ENCODE measurements at places on chromosomes 7 and 10. TPM values are rescaled to one million over a fixed set of nuclear protein-coding genes. Genes with fewer than 3 reads are reported as not detected.

Gene TSPAN33
- 7.6 TPM for total RNA-seq

Gene ZNF775
- 4.4 TPM for total RNA-seq

Gene TAS2R5
- total RNA-seq: 0.50 TPM

Gene VIPR2
- 0.30 TPM for total RNA-seq

Gene MMD2
- not detected for total RNA-seq

Gene PAX4
- total RNA-seq: not detected

Gene KIF20B
- total RNA-seq: 30.3 TPM

GRCh38 chr10:77619964-77620703, 17.5 kb downstream of the KCNMA1 start:
- DNase-seq: no peak

DNA sequence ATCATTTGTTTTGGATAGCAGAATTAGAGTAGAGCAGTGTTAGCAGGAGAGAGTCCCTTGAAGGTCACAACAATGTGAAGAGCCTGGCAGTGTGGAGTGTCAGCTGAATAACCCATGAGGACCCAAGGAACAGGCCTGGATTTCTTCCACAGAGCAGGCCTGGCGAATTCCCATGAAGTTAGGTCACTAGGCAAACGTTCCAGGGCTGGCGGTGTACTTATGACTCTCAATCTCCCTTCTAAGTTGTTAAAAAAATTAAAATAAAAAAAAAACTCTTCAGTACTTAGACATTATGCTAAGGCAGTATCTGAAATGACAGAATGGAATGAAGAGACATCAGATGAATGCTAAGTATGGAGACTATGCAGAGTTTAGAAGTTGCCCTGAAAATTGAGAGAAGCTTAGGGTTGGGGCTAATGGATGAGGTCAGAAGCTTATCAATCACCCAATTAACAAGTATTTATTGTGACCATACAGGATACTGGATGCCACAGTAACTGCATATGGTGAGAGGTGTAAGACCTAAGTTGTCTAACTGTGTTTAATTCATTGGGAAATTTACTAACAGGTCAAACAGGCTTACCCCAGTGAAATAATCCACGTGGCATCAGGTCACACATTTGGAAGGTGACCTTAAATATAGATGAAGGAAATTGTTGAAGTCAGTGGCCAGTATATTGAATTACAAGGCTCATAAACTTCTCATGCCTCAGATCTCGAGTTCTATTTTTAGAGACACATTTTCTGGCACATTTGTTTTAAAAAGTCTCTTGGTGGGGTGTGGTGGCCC, 126.2 kb upstream of the NRP1 start:
- DNase-seq: no peak

DNA sequence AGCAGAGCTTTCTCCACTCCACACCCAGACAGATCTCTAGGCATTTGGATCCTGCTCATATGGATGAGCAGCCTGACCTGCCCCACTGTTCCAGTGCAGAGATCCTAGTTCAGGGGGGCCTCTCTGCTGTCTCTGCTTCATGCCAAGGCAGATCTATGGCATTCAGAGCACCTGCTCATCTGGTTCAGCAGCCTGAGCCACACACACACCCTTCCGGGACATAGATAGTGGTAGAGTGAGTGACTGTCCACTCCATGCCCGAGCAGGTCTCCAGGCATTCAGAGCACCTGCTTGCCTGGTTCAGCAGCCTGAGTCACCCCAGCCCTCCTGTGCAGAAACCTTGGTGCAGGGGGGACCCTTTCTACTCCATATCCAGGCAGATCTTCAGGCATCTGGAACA, 54.3 kb upstream of the ZNF800 start:
- DNase-seq: no peak

DNA sequence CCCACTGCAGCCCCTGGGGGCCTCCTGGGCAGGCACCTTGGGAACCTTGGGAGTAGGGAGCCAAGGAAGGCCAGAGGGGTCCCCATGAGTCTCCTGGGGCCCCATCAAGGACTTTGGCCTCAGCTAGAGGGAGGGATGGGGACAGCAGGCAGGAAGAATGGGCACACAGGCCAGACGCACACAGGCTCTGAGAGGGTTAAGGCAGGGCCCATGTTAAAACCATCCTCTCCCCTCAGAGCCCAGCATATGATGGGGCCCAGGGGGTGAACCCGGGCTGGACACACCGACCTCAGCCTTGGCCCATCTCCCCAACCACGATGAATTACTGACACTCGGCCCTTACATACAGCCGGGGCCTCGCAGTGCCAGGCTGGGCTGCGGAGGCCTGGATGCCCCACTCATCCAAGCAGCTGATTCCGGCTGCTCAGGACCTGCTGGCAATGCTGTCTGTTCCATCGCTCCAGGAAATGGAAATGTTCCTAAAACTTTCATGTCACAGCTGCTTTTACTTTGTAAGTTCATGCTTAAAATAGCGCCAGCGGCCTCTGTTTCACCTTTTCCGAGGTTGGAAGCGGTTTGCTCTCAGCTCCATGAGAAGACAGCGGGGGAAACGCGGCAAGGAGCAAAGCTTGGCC, 17.3 kb upstream of the INPP5A start:
- no peak for DNase-seq

DNA sequence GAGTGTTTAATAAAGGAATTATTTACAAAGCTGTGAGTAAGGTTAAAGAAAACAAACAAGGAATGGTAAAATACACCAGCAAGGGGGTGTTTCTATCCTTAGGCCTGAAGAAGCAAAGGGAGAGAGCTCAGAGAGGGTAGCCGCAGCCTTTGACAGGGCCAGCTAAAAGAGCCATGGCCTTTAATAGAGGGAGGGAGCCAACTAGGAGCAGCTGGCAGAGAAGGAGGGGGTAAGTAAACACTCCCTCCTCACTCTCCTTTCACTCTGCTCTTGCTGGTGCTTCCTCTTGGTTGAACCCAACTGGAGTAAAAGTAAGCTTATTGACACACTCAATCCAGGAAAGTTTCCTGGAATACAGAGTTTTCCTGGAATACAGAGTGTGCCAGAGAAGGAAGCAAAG, 87.5 kb downstream of the CH25H start:
- no peak for DNase-seq

GRCh38 chr7:27730112-27730511, 9.8 kb upstream of the TAX1BP1 start:
- DNase-seq: no peak

DNA sequence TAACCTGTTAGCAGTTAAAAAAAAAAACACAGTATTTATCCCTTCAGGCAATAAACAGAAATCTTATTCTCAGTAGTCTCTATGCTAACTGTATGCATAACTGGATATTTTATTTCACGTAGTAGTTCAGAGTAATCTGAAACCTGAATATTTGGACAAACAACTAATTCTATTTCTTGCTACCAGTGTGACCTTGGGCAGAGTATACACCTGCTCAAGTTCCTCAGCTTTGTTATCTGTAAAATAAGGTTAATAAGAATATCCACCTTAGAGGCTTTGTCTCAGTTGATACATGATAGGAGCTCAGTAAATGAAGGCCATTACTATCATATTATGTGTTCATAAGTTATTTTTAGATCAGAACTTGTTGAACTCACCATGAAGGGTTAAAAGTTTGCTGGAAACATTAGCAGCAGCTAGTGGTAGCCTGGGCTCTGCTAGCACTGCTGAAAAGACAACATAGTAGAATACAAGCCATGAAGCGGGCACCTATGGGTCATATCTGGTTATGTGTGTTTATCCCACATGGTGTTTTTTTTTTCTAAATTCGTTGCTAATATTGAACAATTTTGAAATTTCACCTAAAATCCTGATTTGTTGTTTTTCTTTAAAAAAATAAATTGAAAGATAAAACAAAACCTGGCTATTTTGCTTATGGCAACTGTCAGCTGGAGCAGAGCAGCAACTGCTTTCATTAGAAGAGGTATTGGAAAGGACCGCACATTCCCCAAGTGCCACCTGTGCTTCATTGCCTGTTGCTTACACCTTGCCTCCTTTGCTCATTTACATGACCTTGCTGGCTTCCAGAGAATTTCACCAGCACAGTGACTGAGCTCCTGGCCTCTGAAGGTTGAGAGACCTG, 303.0 kb downstream of the PRKG1 start:
- DNase-seq: no peak

DNA sequence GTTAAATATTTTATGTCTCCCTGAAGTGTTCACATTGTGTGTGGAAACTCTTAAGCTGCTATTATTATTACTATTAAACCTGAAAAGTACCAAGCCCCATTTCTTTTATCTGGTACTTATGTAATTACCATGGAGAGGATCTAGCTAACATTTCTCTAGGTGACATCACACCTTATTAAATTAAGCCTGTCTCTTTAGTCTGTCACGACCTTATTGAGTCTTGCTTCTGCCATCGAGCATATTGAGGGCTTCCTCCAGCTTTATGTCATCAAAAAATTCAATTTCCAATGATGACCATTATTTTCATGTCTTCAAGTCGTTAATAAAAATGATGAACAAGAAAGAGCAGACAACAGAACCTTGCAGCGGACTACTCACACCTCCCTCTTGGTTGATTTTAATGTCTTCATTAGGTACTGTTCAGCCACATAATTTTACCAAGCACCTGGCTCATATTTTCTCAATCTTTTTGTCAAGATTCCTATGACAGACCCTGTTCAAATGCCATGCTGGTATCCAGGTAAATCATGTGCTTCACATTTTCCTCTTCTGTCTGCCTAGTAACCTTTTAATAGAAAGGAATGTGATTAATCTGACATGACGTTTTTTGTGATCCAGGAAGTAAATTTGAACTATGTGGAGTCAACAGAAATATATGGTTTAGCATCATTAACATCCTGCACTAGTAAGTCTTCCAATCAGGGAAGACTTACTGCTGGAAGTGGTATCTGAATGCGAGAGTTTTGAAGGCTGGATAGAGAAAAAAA, 556.7 kb downstream of the SORCS3 start:
- no peak for DNase-seq

- DNase-seq: no peak
Measured at GRCh38 chr7:22996470-22996869, 17.5 kb downstream of the HYCC1 start.

GRCh38 chr10:124278356-124278755, 140.4 kb downstream of the OAT start:
- no peak for DNase-seq

Measured in NCI-H460 (cell line).